Astrocyte of the spinal cord (primary cell): ENCODE measurements at places on chromosomes 16 and 17.

- DNase-seq, result peak; percentile 31
These were observed 21.0 kb downstream of the SLC7A6OS start for GRCh38 chr16:68289621-68290329.

GRCh38 chr17:15031975-15032374, 233.2 kb downstream of the PMP22 start:
- DNase-seq, result no peak

DNA sequence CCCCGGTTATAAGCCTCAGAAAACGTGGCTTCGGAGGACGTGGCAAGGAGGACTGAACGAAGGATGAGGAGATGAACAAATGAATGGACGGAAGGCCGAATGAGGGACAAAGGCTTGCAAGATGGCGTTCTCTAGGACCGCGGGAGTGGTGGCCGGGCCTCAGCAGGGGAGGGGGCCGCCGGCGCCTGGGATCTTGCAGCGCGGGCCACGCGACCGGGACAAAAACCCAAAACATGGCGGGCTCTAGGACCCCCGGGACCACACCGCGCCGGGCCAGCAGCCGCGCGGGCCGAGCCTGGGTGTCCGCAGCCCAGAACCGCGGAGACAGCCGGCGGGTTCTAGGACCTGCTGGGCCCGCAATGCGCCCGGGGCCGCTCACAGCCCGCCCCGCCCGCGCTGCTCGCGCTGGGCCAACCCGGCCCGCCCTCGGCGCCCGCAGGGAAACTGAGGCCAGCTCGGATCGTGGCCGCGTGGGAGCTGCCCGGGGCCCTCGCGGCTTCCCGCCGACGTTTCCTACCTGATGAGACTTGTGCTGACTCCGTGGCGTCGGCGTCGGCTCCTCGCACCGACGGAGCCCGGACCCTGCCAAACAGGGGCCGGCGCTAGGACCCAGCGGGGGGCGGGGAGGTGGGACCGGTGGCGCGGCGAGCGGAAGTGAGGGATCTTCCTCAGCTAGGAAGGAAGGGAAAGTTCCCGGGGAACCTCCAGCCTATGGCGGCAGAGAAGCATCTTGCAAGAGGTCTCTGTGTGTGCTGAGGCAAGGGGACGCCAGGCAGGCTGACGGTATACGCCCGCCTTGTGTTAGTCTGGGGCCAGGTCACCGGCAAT, 684 bp downstream of the ZNF668 start:
- peak; percentile 94 for DNase-seq

GRCh38 chr17:78048346-78049292, 79.9 kb downstream of the TMC6 start:
- DNase-seq, result no peak

- DNase-seq, result peak; percentile 57
These were observed 458.0 kb upstream of the ASIC2 start for GRCh38 chr17:33750943-33751701.

- no peak for DNase-seq
These were observed 16.3 kb upstream of the CBX4 start for GRCh38 chr17:79855331-79856124.

DNA sequence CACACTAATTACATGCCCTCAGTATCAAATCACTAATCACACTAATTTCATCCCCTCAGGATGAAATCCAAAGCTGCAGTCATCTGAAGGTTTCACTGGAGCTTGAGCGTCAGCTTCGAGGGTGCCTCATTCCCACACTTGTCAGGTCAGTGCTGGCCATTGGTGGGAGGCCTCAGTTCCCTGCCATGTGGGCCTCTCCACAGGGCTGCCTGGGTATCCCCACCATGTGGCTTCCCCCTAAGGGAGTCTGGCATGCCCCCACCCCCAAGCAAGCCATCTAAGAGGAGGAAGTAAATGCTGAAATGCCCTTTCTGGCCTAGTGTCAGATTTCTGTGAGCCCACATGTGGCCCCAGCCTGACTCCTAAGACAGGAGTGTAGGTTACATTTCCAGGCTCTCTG, 78.6 kb upstream of the CDH5 start:
- DNase-seq, result no peak

DNA sequence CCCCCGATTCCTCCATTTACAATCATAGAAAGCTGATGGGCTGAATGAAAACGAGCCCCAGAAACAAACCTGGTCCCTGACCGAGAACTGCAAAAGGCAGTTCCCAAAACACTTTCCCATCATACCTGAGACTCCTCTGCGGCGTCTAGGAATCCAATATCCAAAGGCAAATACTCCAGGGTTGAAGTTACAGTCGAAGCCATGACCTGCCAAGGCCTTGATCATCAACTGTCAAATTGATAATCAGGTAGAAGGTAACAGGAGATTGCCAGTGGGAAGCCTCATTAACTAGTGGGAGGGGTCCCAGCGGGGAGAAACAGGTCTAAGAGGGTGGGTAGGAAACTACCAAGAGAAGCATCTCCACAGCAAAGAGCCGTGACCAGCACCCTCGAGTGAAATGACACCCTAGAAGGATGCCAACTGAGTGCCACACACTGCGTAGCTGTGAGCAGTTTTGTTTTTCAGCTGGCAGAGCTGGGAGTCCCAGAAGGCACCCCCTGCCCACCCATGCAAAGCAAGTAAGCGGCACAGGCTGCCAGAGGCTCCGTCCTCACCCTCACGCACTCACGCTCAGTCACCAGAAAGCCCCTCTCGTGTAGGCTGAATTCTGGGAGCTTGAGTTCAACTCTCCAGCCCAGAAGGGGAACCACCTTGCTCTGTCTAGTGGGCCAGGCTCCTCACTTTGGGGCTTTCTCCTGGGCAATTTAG, 146.1 kb downstream of the GAS7 start:
- no peak for DNase-seq

DNA sequence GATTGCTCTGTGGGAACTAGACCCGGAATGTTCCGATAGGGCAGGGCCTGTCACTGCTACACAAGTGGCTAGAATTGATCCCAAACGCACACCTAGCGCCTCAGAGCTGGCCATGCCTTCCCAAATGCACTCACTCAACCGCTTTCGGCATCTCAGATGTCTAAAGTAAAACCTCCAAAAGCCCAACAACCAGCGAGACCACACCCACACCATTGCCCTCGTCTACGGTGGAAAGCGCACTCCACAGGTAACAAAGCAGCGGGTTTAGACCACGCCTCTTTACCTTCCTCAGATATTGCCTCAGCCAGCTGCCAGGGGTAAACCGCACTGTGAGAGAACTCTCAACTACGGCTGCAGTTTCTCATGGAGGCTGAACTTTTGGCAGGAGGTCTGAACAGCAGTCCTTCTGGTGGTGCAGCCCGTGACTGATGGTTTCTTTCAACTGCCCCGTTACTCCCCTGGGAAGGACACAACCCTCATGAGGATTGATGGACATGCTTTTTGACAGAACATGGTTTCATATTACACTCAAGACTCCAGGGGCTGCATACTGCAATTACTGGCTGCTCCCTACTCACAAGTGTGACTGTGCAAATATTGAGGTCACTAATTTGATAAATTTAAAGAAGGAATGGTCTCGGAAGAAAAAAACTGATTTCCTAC, 34.5 kb downstream of the USP7 start:
- no peak for DNase-seq

GRCh38 chr16:7755347-7755882, 422.8 kb downstream of the RBFOX1 start:
- DNase-seq, result no peak

DNA sequence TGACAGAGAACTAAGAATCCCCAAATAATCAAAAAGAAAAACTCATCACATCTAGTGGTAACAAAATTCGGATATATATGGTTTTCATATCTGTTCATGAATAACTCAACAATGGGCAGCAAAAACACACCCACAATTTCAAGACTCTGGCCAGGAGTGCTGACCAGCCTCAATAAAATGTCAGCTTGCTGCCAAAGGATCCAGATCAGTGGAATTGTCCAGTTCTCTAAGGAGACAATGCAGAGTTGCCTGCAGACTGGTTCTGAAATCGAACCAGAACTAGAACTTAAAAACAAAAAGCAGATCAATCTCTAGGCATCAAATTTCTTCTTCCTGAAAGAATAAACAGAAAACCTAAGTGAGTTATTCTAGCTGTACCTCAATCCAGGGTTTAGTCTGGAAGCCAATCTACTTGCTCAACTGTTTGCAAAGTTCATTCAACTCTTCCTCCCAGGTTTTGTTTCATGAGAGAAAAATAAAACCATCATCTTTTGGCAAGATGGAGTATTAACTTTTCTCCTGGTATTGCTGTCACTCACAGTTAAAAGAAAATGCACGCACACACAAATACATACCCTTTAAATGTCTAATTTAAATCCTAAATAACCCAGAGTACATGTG, 61.0 kb downstream of the CFDP1 start:
- DNase-seq, result peak; percentile 54

DNA sequence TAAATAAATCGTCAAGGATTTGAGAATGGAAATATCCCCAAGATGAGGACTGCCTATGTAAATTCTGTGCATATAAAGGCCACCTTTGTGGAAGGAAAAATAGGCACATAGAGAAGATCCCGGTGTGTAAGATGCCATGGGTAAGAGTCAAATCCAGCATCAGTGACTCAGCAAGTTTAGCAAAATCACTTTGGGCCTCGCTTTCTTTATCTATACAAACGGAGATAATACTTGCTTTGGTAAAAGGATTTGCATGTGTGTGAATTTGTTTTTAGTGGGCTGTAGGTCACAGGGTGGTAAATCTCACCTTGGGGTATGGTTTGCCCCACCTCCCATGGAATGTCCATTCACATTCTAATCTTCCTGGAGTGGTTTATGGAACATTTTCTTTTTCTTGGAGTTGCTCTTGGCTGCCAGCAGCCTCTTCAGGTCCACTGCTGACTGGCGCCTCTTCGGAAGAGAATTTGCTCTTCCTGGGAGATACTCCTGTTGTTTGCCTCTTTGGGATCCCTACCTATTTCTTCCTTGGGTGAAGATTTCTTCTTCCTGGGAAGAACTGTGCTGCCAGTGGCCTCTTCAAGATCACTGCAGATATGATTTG, 587.6 kb downstream of the CDH11 start:
- no peak for DNase-seq

DNA sequence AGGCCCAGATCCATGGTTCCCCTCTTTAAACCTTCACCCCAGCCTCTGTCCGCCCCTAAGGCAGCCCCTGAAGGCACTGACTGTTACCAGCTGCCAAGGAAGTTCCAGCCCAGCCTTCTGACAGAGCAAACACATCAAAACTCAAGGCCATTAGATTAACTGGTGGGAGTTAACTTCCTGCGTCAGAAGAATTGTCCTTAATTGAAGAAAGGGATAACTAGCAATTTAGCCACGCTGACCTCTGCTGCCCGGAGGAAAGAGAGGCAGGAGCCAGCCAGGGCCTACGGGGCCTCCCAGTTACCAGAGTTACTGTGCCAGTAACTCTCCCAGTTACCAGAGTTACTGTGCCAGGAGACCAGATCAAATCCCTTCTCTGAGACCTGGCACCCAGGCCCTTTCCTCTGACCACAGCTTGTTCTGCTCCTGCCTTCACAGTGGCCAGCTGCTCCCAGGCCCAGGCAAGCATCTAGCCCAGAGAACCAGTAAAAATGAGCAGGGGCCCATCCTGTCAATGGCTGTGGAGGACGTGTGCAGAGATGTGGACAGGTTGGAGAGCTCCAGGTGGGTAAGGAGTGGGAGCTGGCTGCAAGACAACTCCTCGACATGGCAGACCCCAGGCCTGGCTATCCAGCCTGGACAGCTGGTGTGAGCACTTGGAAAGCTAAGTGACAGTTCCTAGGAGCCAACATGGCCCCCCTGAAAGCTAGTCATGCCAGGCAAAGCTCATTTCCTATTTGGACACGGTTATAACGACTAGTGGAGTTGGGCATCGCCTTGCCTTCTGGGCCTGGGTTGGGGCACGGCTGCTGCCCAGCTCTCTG, 2.8 kb upstream of the PITPNM3 start:
- no peak for DNase-seq

- no peak for DNase-seq
These were observed 33.8 kb downstream of the CCDC42 start for GRCh38 chr17:8710813-8711212.

- no peak for DNase-seq
These were observed 8.2 kb downstream of the KRT9 start for GRCh38 chr17:41563607-41564170.

- no peak for DNase-seq
These were observed 675.3 kb downstream of the MAF start for GRCh38 chr16:78925083-78925767.

DNA sequence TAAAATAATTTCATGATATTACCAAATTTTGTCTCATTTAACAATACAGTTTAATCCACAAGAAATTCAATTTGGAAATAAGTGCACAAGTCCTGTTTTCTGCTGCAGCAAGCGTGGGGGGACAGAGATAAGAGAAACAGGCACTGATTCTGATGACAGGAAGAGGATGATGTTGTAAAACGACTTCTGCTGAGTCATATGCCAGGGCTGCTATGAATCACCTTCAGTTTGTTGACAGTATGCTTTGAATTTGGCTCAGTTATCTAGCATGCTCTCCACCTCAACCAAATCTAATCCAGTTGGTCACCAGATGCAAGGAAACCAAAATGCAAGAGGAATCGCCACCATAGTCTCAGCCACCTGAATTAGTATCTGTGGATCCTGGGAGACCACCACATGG, 244.1 kb upstream of the MON1B start:
- peak; percentile 64 for DNase-seq
